Fibroblast of mammary gland (primary cell): ENCODE measurements at places on chromosomes 3 and 15.

DNA sequence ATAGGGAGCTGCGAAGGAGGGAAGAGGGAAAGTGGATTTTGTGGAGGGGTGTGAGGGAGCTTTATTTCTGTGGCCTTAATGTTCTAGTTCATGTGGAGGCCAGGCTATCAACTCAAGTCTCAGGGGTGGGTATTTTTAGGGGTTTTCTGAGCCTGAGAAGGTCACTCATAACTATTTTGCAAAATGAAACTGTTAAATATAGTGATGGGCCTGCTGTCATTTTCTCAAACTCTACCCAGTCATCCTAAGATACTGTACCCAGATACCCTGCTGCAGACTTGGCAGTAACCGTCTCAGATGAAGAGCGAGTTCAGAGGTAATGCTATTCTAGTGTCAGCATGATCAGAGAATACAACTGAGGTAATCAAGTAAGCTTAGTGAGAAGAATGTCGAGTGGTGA lies 545.0 kb upstream of the TBL1XR1 start:
- DNase-seq, result no peak

DNA sequence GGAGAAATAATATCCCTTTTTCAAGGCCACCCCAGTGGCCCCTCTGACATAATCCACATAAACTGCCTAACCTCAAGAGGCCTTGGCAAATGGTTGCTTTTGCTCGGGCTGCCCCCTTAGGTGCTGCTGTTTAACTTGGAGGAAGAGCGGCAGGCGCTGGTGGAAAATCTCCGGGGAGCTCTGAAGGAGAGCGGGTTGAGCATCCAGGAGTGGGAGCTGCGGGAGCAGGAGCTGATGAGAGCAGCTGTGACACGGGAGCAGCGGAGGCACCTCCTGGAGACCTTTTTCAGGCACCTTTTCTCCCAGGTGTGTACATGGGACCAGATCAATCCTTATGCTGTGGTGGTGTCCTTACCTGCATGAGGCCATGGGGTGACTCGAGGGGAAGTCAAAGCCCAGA lies 15.0 kb downstream of the DUOX1 start:
- no peak for DNase-seq

DNA sequence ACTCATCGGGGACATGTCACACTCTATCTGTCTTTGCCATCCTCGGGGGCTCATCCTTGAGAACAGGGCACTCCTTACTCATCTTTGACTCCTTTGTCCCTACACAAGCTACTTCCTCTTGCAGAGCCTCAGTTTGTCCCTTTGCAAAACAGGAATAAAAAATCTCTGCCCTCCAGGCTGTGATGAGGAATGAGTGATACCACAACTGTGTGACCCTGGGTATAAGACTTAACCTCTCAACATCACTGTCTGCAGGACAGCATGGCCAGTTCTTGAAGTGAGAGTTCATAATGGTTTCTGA lies 48.5 kb downstream of the IQSEC1 start:
- DNase-seq, result no peak

DNA sequence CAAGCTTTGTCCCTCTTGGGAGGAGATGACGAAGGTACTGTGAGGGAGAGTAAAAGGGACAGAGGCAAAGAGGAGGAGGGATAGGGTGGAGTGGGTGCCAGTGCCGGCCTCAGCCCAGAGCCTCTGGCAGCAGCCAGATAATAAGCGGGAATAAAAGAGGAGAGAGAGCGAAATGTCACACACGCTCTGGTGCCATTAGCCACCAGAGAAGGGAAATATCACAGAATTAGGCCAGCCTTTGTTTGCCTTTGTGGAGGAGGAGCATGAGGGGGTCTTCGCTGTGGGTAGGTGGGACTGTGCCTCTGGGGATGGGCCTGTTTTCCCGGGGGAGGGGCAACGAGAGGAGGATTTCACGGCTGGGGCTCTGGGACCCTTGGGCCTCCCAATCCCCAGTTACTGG lies 67.8 kb downstream of the LINGO1 start:
- no peak for DNase-seq

GRCh38 chr15:48028712-48029111 lies 92.1 kb upstream of the SLC24A5 start:
- DNase-seq, result no peak

DNA sequence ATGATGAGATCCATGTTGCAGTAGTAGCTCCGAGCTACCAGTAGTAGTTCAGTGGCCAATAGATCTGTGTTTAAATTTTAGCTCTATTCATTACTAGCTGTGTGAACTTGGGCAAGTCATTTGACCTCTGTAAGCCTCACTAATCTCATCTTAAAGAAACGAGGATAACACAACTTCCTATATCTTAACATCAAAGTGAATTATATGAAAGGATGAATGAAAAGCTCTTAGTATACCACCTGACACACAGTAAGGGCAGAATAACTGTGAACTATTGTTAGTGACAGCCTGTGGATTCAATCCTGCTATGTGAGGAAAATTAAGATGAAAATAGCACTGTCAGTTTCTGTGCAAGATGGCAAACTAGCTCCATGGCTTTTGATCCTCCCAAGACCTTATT lies 114.5 kb upstream of the PHLDB2 start:
- DNase-seq, result no peak

DNA sequence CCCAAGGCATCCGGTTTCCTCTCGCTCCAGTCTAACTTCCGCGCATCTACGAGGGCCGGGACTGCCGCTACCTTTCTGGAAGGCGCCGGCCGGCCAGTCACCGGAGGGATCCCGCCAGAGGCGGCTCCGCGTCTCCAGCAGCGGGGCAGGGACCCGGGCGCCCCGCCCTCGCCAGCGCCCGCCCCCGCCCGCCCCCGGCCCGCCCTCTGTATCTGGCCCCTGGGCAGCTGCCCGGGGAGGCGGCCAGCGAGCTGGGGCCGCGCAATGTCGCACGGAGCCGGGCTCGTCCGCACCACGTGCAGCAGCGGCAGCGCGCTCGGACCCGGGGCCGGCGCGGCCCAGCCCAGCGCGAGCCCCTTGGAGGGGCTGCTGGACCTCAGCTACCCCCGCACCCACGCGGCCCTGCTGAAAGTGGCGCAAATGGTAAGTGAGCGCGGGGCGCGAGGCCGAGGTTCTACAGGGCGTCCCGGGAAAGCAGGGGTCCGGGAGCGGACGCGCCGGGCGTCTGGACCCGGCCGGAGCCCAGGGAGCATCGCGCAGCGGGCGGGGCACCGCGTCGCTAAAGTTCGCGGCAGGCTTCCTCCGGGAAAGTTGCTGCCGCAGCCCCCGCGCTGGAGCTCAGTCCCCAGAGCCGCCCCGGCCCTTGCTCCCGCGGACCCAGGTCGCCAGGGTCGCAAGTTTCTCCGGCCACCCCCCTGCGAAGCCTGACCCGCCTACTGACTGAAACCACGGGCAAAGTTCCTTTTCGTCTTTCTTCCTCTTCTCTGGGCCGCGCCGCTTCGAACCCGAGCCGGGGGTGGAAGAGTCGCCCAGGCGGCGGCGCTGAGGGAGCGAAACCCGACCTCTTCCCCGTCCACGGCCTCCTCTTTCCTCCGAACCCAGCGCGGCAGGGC lies at the start of gene CMTM7:
TSS of gene CMTM7 (plus strand) at position 211 of the 893 bp plus-strand sequence. CDS start at position 265, 54 bp downstream.
- peak; percentile 50 for DNase-seq

GRCh38 chr3:31762097-31762764 lies 218.8 kb downstream of the OSBPL10 start:
- DNase-seq, result no peak

DNA sequence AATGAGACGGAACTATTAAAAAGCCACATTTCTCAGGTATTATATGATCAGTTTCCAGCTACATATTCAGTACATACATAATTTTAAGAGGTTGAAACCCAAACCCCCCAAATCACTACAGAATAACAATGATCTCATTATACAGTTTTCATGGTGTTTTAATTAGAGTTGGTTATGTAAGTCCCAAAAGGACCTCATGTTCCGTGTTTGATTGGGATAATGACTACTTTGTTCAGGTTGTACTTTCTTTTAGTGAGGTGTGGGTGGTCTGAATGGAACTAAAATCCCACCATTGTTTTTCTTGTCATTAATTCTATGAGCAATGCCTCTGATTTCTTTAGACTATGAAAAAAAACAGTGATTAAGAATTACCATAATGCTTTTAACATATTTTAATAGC lies 905.6 kb downstream of the NAALADL2 start:
- no peak for DNase-seq

- DNase-seq, result peak; percentile 2
Observed at GRCh38 chr3:55897573-55898224, 410.6 kb upstream of the WNT5A start.

- peak; percentile 68 for DNase-seq
Observed at GRCh38 chr3:143121241-143122088, 1.9 kb downstream of the CHST2 start.

DNA sequence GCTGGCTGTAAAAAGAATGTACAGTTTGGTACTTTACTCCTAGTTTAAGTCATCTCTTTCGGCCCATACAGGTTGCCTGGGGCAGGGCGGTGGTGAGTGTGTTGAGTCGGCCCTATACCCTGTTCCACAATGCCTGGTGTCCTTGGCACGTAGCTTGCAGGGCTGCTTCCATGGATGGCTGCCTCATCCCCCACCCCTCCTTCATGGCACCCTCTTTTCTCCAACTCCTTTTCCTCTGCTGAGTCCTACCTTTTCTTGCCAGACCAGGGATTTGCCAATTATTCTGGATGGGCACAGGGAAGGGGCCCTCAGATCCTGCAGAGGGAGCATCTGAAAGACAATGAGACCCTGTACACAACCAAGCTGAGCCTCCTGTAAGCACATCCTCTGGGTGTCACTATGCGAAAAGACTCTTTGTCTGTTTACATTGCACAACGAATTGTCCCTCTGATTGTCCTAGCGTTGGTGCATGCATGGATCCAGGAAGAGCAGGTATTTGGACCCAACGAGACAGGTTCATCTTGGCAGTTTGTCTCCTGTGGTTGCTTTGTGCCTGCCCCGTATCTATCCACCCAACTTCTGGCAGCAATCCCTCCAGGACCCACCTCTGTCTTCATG lies 73.6 kb upstream of the CGNL1 start:
- DNase-seq, result no peak

- peak; percentile 44 for DNase-seq
Observed at GRCh38 chr3:191236646-191237045, 37.6 kb downstream of the OSTN start.

- DNase-seq, result peak; percentile 33
Observed at GRCh38 chr3:33096093-33096868, 665 bp downstream of the GLB1 start.

DNA sequence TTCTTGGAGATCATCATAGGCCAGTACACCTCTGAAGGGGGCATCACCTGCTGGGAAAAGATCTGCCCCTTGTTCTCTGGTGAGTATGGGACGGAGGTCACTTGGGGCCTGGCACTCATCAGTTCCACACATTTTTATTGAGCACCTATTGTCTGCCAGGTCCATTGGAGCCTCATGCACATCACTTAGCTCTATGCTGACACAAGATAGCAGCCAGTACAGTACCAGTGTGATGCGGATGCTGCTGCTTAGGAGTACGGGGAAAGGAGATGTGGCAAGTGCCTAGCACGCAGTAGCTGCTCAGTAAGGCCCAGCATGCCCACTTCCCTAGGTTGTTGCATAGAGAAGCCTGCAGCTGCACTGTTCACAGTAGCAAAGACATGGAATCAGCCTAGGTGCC lies 43.4 kb downstream of the SLC6A6 start:
- DNase-seq, result no peak

DNA sequence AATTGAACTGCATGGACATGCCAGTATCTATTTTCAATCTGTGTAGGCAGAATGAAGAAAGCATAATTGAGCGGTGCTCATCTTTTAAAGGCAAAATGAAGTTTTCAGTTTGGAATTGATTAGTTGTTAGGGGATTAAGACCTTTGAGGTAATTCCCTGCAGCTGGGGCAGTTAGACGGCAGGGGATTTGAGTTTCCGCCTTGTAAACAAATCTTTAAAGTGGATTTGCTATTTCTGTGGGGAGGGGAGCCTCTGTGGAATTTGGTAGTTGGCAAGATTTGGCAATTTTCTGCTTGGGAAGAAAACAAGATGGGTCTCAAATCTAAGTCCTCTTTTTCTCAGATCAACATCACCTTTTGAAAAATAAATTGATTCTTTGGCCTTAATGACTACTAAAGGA lies 212.5 kb upstream of the CNTN6 start:
- DNase-seq, result no peak

GRCh38 chr3:56753206-56753820 lies 48.4 kb downstream of the ARHGEF3 start:
- DNase-seq, result peak; percentile 62

DNA sequence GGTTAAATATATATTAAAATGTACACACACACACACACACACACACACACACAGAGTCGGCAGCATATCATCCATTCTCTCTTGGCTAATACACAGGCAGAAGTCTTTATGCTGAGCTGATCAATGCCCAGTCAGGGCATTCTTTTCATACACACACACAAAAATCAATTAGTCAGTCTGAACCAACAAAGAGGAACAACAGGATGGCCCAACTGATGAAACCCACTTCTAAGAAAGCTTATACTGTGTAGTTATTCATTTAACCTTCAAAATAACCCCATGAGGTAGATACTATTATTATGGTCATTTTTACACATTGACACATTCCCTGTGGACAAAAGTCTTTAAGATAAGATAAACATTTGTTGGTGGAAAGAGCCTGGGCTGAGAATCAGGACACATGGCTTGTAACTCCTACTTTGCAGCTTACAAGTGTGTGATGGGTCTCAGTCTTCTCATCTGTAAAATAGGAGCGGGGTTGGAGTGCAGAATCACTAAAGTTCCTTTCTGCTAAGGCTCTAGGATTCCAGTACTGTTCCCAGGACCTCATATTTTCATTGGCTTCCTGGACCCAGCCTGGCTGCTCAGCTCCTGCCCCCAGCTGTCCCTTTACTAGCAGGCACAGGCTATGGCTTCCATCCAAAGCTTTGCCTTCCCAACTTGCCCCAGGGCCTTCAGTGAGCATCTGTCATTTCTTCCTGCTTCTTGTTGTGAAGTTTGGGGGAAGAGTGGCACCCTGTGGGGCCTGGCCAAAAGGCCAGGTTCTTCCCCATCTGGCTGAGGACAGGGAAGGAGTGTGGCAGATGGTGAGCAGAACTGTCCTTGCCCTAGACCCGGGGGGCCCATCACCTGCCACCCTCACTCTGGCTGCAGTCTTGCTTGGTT lies 27.2 kb upstream of the GLCE start:
- DNase-seq, result no peak

DNA sequence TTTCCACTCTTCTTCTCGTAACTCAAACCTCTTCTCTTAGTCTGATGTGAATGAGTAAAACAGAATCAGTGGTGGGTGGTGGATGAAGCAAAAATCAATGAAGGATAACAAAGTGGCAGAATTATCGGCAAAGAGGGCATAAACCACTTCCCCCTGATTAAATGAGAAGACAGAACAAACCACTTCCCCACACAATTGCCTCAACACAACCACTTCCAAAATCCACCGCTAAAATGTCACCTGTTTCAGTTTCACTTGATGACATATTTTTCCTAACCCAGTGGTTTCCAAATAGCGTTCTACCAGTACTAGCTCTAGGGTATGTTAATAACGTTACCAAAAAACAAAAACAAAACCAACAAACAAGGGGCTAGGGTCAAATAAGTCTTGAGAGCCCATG lies 478.7 kb upstream of the WNT5A start:
- no peak for DNase-seq

GRCh38 chr3:61919371-61919770 lies 358.0 kb downstream of the PTPRG start:
- no peak for DNase-seq
